ENCODE measurements at places on chromosomes 3 and 15.

DNA sequence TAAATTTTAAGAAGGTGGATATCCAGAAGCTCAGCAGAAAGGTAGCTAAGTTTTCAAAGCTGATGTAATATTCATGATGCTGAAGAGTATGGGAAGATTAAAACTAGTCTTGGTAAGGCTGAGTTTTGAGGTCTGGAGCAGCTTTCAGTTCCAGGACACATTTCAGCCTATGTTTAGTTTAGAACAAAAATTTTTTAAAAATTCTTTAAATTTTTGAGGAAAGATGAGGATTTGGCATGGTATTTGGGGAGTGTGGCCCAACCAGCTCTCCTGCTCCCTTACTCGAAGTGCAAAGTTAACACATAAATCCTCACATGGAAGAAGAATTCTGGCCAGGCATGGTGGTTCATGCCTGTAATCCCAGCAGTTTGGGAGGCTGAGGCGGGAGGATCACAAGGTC, 1039.1 kb downstream of the NAALADL2 start:
- no peak for DNase-seq

GRCh38 chr15:98202256-98202655, 241.8 kb downstream of the ARRDC4 start:
- DNase-seq = no peak

GRCh38 chr3:150723946-150724345, 20.2 kb upstream of the ERICH6 start:
- DNase-seq = no peak

DNA sequence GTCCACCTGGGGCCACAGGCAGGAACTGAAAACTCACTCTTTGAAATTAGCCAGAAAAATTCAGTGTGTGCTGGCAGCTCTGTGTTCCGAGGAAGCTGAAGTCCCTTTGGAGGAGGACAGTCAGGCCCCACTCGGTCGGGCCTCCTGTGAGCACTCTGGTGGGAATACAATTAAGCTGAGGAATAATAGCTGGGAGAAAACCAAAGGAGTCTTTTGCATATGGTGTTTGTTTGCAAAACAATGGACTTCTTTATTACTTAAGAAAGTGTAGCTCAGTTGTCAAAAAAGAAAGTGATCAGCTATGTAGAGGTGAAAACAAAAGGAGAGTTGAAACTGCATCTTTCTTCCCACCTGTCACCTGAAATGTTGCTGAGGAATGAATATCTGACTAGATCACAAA, 202.5 kb downstream of the MEIS2 start:
- no peak for DNase-seq

DNA sequence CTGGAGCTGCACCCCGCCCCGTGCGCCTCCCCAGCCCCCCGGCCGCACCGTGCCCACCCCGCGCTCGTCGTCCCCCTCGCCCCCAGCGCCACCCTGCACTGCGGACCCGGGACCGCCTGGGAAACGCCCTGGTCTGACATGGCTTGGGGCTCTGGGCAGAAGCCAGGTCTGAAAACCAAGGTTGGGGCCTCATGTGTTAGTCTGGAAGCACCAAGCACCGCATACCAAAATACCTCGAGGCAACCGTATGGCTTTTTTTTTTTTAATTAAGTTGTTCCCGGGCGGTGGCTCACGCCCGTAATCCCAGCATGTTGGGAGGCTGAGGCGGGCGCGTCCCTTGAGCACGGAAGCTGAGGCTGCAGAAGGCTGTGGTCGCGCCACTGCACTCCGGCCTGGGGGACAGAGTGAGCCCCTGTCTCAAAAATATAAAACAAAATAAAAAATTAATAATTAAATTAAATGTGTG, 91.5 kb upstream of the CHD2 start:
- no peak for DNase-seq

- DNase-seq = no peak
Measured at GRCh38 chr3:128590948-128591347, 59.7 kb downstream of the RPN1 start.

DNA sequence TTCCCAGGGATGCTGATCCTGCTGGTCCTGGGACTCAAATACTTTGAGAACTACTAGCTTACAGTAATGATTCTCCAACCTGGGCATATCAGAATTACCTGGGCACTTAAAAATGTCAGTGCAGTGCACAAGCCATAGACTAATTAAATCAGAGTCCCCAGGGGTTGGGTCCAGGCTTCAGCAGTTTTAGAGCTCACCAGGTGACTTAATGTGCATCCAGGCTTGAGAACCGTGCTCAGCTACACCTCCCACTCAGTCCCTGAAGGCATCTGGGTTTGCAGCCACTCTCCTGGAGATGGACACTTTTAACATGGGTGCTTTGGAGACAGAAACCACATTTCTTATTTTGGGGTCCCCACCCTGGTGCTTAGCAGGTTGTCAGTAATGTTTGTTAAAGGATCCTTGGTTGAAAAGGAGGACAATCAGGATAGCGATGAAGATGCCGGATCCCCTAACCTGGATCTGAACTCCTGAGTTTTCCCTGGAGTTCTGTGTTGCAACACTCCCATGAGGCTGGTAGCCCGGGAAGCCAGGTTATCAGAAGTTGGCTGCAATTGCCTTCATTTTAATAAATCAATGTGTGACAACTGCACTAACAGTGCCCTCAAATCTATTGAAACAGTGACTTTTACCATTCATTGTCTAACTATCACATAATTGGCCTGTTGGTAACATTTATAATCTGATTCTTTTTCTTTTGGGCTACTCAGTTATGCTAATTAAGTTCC, 48.1 kb downstream of the BFSP2 start:
- no peak for DNase-seq

DNA sequence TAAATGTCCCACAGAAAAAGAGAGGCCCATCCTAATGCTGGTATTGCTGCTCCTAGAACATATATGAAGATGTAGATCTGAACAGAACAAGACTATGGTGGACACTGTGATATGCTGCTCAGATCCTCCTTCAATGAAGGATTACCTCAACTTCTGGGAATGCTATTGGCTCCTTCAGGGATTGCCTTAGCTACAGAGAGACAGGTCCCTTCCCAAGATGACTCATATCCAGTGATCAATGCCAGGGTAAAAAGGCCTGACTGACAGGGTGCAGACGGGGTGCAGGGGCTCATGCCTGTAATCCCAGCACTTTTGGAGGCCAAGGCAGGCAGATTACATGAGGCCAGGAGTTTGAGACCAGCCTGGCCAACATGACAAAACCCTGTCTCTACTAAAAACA, 20.5 kb upstream of the STAG1 start:
- DNase-seq = no peak

DNA sequence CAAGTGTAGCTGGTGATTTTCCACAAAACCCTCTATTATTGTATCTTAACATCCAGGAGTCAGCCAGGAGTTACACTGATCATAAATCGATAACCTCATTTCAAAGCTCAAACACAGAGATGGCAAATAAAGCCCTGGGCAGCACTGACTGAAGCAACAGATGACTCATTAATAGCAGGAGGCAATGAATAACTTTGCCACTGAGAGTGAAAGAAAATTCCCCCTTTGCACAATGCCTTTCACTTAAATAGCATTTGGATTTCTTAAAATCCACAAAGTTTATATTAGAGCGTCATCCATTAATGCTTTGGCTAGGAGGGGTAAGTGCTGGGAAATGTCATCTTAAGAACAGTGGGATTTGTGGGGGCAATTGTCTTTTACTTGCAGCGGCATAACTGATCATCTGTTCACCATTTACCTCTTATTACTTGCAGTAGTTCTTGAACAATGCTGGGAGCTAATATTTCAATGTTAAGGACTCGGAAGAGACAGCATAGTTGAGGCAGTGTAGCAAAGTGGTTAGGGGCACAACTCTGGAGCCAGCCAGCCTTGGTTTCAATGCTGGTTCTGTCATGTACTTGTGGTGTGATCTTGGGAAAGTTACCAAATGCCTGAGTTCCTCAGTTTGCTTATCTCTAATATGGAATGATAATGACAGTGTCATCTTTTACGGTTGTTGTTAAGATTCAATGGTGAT, 630.4 kb upstream of the TBL1XR1 start:
- no peak for DNase-seq

DNA sequence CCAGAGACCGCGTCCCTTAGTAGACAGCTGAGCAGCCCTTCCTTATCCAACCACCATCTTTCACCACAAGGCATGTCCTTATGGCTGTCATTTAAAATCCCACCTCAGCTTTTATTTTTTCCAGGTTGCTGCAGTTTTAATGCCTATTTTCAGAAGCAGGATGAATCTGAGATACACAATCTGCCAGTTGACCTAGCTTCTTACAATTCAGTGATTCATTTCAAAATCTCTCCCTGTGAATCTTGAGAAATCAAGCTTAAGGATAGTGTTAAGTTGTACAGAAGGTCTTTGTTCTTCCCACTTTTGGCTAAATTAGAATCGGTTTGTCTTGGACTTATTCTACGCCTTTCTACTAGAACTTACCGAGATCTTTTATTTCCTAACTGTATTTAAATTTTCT, 522.3 kb upstream of the CFAP20DC start:
- no peak for DNase-seq

DNA sequence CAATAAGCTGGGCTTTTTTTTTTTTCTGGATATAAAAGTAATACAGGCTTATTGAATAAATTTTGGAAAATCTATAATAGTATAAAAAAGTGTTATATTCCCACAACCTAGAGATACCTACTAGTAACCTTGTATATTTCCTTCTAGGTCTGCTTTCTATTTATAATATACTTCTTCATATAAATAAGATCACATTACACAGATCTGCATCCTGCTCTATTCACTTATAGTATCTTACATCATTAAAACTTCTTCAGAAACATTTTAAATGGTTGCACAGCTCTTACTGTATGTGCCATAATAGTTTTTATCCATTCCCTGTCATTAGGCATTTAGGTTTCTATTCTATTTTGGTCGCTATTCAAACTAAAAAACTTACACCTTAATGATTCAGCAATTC, 87.0 kb upstream of the TTBK2 start:
- no peak for DNase-seq

- DNase-seq = no peak
Measured at GRCh38 chr3:153595186-153595815, 433.3 kb downstream of the RAP2B start.

GRCh38 chr15:68730471-68730919, 90.2 kb downstream of the ANP32A start:
- DNase-seq = no peak

DNA sequence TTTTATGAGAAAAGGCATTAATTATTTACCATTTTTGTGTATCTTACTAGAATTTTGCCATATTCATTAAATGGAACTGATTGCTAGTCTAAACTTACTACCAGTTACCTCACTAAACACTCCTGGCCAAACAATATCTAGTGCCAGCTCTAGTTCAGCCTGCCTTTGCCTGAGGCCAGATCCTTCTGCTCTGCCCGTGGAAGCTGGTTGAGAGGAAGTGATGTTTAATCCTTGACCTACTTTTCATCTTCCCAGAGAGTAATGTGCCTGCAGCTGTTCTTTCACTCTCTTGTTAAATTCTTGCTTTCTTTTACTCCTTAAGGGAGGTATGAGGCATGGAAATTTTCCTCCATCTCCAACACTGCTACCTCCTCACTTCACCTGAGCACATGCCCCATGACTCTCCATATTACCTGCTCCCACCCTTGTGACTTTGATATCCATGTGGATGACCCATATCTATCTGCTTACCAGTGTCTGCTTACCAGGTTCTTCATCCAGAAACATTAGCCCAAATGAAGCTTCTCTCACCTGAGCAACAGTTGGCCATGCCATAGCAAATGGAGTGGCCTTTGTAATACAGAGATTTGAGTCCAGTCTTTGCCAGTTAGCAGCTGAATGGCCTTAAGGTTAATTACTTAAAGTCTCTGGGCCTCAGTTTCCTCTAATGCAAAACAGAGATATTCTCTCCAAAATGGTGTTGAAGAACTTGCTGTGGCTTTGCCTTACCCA, 53.4 kb downstream of the UBE2E1 start:
- DNase-seq = no peak

- DNase-seq = no peak
Measured at GRCh38 chr3:113064183-113064582, 73.4 kb downstream of the GTPBP8 start.

DNA sequence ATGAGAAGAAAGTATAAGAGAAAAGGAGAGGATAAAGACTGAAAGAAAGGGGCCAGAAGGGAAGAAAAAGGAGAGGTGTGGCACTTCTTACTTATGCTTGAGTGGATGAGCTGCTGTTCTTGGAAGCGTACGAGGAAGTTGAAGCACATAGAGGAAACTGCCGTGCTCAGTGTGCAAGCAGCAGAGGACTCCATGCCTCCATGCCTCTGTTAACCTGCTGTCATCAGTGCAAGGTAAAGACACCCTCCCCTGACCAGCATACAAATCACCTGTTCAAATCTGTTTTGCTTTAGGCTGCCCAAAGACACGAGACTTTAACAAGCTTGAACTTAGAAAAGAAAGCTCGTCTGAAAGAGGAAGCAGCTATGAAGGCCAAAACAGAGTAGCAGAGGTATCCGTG, 6.4 kb downstream of the WDR5B start:
- DNase-seq = no peak

DNA sequence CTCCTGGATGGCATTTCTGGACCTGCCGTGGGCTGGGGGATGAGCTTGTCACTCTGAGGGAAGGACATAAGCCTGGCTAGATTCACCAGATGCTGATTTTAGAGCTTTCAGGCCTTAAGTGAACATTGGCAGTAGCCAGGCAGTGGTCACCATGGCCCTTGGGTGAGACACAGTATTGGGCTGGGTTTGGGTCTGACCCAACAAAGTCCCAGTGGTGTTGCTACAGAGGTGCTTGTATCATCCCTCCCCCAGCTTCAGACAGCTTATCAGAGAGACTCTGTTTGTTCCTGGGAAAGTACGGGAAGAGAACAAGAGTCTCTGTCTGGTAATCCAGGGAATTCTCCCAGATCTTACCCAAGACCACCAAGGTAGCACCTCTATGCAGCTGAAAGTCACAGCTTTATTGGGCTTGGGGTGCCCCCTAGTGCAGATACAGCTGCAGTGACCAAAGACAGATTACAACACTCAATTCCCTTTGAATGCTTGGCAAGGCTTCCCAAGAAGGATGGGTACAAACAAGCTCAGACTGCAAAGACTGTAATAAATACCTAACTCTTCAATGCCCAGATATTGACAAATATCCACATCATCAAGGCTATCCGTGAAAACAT, 9.8 kb upstream of the RUVBL1 start:
- DNase-seq = no peak

DNA sequence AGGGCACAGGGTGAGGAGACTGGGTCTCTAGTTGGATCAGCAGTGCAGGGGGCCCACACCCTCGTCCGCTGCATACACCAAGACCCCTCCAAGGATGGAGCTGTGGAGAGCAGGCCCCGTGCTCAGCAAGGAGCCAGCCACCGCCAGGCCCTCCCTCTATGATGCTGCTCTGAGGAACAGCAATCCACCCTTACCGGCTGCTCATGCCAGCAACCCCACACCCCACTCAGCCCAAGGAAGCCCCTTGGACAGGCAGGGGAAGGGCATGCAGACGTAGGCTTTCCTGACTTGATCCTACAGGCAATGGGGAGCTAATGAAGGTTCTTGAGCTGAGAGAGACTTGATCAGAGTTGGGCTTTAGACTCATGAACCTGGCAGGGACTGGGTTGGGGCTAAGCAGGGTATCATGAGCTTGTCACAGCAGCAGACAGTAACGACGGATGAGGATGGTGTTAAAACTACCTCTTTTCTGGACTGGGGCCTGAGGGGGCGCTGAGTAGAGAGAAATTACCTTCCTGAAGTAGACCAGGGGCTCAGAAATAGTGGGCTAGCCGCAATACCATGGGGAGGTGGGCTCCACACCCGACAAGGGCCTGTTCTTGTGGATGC, 50.5 kb upstream of the FGD5 start:
- no peak for DNase-seq

- no peak for DNase-seq
Measured at GRCh38 chr3:129121016-129121791, 400 bp downstream of the RAB43 start.
